Activated naive CD8-positive, alpha-beta T cell treated with anti-CD3 and anti-CD28 coated beads, Interleukin-2, amount 50 U/mL, for 16 hours (primary cell): ENCODE measurements at places on chromosomes 13 and 19.

DNA sequence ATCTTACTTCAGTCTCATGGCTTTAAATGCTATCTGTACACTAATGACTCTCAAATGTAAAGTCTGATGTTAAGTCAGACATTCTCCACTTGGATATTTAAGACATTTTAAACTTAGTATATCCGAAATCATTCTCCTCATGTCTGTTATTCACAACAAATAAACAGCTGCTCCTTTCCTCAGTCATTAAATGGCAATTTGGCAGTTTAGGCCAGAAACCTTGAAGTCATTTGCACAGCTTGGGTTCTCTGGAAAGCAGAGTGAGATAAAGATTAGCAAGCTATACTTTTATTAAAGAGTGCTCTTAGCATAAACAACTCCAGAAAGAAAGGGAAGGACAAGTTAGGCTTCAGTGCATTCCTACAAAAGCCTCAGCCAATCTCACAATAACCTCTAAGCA, 53.7 kb downstream of the DNAJC15 start:
- DNase-seq, result no peak

DNA sequence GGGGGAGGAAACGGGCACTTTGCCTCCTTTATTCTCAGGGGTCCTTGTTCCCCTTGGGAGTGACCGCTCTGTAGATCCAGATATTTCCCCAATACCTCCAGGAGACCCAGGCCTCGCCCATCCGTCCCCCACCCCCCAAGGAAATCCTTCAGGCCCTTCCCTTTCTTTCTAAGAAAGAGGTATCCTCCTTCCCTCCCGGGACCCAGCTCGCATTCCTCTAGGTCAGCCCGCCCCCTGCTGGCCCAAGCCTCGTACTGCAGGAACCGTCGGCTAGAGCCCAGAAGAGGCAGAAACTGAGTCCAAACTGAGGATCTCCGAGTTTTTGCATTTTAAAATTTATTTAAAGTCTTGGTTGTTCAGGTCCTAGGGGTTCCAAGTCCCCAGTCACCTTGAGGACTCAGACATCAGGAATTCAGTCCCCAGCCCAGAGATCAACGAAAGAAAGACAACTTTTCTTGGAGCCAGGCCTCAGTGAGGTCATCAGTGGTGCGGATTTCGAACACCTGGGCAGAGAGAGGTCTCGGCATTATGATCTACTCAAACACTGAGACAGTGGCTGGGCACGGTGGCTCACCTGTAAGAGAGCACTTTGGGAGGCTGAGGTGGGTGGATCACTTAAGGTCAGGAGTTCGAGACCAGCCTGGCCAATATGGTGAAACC, 7.5 kb upstream of the LRFN1 start:
- peak; percentile 67 for DNase-seq

- no peak for DNase-seq
Measured at GRCh38 chr13:31522396-31522795, 216.9 kb upstream of the RXFP2 start.

DNA sequence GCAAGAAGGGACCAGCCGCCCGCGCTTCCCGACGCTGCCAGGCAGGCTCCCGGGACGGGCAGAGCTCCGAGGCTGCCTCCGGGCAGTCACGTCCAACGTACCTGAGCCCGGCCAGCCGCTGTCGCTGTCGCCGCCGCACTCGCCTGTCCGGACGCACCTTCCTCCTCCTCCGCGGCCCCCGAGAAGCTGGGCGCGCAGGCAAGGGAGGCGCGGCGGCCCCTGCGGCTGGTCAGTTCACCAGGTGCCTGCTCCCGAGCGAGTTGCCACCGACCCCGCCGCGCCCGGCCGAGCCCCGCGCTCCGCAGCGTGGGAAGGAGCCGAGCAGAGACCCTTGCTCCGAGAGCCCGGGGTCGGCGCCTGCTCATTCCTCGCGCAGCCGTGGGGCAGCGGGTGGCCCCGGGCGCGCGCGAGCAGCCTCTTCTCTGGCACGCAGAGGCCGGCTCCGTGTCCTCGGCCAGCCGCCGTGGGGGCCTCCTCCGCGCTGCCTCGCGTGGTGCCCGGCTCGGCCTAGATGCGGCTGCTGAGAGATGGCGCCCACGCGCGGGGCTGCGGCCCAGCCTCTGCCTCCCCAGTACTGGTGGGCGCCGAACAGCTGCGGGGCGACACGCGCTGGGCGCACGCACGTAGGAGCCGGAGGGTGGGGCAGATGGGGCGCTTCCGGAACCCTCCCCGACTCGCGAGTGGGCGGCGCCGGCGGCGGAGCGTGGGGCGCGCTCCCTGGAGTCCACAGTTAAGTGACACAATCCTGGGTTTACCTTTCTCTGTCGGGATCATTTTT, 419.4 kb downstream of the UQCRFS1 start:
- DNase-seq, result no peak

DNA sequence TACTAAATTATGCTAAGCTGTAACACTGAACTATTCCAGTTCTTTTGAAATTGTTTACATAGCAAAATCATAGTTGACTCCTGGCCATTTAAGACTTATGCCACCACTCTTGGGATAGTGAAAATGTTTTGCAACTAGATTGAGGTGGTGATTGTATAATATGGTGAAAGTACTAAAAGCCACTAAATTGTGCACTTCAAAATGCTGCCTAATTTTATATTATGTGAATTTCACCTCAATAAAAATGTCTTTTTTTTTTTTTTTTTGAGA, 5.0 kb upstream of the SAE1 start:
- no peak for DNase-seq

DNA sequence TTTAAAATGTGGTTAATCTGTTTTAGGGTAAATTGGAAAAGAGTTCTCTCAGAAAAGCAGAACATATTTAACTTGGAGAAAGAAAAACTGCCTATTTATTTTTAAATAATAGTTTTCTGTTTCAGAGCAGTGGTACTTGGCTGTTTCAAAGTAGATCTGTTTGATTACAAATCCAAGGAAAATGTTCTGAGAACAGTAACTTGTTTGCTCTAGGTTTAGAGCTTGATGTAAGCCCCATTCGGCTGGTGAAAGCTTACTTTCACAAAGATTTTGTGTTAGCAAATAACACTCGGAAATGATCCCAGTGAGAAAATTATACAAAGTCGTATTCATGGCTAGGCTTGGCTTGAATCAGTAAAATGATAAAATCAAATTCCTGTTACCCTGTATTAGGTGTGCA, 395.8 kb upstream of the GPC6 start:
- no peak for DNase-seq

- no peak for DNase-seq
Measured at GRCh38 chr13:98526182-98526512, 50.8 kb downstream of the STK24 start.

- DNase-seq, result no peak
Measured at GRCh38 chr19:17243211-17243829, 2.4 kb downstream of the NR2F6 start.

DNA sequence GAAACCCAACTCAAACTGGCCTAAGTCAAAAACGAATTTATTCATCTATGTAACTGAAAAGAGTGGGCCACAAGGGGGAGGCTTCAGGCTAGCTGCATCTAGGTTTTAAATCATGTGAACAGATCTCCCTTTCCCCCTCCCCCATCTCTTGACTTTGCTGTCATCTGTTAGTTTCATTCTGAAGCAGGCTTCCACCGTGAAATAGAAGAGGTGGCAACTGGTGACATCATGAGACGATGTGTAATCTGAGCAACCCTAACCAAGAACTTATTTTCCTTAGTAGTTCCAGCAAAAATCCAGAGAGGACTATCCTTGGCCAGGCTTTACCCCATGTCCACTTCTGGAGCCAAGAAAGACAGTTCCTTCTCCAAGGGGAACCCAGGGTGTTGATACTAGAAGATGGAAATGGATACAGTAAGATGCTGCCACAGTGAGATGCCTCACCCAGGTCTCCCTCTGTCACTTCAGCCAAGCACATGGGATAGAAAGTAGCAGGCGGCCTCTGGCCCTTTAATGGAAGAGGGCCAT, 9.4 kb downstream of the SAMD4B start:
- no peak for DNase-seq

- DNase-seq, result no peak
Measured at GRCh38 chr13:64414381-64414780, 2815.8 kb downstream of the PCDH9 start.

GRCh38 chr13:23934520-23934919, 37.2 kb upstream of the C1QTNF9B start:
- no peak for DNase-seq

DNA sequence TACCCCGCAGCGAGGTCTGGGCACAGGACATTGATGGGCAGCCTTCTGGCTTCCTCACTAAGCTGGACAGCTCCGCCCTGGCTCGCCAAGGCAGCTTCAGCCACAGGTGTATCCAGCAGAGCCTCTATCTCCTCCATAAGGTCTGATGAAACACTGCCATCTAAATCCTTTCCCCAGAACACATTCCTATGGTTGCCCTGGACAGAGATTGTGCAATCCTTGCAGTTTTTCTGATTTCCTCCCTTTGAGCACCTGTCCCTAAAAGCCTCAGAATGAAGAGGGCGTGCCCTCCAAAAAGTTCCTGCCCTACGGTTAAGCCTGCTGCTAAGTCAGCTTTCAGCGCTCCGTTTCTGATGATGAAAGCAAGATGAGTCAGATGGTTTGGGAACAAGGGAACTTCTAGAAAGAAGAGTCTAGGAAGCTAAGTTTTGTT, 21.0 kb downstream of the CLEC4M start:
- no peak for DNase-seq

- peak; percentile 1 for DNase-seq
Measured at GRCh38 chr13:98853771-98854221, 101.3 kb upstream of the SLC15A1 start.

DNA sequence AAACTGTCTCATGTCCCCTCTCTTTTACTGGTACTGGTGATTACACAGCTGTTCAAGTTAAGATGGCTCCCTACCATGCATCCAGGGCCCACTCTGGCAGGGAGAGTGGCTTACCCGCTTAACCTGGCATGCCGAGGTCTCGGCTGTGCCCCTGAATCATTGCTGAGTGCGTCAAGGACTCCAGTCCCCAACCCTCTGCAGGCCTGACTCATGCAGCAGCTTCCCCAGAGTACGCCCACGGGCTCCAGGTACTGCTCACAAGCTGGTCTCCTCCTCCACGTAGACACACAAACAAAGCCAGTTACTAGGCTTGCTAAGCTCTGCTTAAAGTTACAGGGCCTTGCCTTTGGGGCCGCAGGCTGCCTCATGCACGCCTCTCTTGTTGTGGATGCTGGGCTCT, 447.4 kb downstream of the COG6 start:
- DNase-seq, result peak; percentile 67

DNA sequence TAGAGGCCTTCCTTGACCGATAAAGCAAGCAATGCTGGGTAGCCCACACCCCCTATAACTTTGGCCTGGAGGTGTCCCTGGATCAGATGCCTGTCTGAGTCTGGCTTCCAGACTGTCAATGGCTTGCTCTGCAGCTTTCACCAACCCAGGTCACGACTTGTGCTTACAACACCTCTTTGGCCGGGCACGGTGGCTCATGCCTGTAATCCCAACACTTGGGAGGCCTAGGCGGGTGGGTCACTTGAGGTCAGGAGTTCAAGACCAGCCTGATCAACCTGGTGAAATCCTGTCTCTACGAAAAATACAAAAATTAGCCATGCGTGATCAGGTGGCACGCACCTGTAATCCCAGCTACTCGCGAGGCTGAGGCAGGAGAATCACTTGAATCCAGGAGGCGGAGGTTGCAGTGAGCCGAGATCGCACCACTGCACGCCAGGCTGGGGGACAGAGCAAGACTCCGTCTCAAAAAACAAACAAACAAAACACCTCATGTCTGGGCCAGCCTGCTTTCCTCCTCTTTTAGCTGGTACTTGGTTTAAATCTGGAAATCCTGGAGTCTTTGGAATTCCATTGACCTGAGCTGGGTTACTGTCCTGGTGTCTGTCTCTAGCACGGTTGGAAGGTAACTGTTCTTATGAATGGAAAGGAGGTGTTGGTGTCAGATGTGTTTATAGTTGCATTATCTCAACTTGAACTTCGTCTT, 10.3 kb upstream of the GARRE1 start:
- DNase-seq, result no peak

DNA sequence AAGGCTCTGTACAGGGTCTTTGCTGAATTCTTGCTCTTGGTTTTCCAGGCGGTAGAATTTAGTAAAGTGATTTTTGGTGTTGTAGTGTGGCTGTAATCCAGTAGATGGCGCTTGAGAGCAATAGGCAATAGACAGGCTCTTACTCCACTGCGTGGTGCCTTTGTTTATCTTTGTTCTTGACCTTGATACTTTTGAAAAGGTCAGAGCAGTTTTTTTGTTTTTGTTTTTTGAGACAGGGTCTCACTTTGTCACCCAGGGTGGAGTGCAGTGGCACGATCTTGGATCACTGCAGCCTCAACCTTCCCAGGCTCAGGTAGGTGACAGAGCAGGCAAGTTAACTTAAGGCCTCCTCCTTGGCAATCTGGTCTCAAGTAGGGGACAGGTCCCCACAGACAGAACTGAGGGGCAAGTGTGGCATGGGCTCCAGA, 12.2 kb upstream of the LILRA5 start:
- peak; percentile 13 for DNase-seq

DNA sequence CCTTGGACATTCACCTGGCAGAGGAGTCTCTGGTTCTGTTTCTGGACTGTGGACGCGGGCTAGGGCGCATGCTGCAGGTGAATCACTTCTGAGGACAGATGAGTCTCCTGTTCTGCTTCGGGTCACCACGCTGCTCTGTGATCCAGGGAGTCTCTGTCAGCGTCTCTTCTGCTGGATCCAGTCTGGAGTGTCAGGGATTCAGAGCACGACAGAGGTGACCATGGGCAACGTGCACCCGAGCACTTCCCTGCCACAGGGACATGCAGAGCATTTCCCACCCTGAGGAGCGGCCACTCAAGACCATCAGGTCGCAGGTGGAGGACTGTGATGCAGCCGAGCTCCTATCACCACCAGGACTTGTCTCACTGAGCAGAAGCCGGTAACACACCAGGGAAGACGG, 24.4 kb upstream of the LILRA2 start:
- no peak for DNase-seq

DNA sequence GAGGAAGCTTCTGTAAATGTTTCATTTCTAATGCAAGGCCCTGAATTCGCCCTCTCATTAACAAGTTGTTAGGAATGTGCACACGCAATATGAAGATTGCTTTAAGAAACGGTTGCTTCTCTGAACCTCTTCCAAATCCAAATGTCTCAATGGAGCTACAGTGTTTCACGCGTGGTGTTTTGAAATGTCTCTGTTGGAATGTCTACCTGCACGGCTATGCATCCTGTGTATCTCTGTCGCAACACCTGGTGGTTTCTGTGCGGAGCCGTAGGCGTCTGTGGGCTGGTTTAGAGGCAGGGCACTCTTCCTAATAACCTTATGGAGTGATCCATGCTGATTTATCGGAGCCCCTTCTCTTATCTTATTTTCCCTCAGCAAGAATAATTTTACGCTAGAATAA, 1584.2 kb upstream of the SLC10A2 start:
- no peak for DNase-seq

GRCh38 chr19:36081385-36081784, 26.7 kb downstream of the WDR62 start:
- DNase-seq, result no peak

DNA sequence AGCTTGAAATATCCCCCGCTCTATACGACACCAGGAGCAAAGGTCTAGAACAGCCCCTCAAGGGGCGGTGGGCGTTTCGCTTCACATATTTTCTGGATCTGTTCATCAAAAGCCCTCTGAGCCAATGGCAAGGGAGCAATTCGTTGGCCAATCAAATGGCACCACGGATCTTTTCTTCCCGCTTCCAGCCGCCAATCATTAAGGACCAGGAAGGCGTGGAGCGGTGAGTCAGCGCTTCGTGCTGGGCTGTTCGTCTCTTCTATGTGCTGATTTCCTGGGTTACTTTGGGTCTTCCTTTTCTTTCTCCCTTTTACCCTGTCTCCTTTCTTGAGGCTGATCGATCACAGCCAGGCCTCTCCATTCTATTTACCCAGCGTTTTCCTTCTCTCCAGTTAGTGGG, at the start of gene NLRP4:
Gene NLRP4, plus strand, starts transcription at position 201 of the 400 bp plus-strand sequence. CDS start 15,541 bp downstream, outside the sequence.
- no peak for DNase-seq

GRCh38 chr13:32632343-32632909, 46.2 kb downstream of the PDS5B start:
- no peak for DNase-seq

GRCh38 chr19:47618771-47619170, 9.8 kb downstream of the BICRA start:
- DNase-seq, result no peak
